ENCODE measurements at places on chromosomes 1 and 21.

GRCh38 chr21:41280115-41280919 lies 36.3 kb upstream of the FAM3B start:
- no peak for DNase-seq

DNA sequence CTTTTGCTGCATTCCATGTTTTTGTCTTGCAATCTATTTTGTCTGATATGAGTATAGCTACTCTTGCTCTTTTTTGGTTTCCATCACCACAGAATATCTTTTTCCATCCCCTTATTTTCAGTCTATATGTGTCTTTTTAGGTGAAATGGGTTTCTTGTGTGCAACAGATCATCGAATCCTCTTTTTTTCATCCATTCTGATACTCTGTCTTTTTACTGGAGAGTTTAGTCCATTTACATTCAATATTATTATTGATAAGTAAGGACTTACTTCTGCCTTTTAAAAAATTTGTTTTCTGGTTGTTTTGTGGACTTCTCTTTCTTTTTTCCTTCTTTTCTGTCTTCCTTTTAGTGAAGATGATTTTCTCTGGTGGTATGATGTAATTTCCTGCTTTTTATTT lies 64.6 kb upstream of the CD55 start:
- no peak for DNase-seq

DNA sequence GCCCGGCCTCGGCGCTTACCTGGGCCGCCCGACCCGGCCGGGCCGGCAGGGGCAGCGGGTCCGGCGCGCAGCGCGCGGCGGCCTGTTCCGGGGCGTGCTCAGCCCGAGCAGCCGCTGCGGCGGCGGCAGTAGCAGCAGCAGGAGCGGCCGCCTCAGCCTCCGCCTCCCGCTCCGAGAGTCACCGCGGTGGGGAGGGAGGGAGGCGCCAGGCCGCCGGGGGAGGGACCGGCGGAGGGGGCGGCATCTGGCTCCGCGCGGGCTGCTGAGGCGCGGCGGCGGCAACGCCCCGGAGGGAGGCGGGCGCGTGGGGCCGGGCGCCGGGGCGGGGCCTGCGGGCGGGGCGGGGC lies at the start of gene CTNNBIP1:
TSS of gene CTNNBIP1 (minus strand) at position 194 of the 347 bp plus-strand sequence. CDS start 38,205 bp downstream, outside the sequence.
- no peak for DNase-seq

DNA sequence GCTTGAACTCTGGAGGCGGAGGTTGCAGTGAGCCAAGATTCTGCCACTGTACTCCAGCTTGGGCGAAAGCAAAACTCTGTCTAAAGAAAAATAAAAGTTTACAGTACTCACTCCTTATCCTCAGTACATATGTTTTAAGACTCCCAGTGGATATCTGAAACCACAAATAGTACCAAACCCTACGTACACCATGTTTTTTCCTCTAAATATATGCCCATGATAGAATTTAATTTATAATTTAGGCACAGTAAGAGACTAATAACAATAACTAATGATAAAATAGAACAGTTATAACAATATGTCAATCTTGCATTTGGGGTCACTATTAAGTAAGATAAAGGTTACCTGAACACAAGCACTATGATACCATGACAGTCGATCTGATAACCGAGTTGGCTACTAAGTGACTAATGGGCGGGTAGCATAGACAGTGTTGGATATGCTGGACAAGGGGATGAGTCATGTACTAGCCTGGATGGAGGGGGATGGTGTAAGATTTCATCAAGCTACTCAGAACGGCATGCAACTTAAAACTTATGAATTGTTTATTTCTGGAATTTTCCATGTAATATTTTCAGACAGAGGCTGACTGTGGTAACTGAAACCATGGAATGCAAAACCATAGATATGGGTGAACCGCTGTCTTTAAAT lies 43.7 kb downstream of the ST7L start:
- no peak for DNase-seq

DNA sequence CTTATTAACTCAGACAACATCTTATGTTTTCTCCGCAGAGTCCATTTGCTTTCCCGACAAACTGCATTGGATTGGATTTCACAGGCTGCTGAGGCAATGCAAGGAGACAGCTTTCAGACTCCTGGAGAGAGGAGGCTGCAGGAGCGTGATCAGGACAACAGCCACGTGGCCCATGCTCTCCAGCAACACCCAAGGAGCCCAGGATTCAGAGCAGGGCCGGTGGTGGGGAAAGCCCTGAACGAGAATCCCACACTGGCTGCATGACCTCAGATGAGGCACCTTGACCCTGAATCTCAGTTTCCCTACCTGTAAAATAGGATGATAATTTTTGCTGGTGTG lies 78.3 kb upstream of the NFASC start:
- DNase-seq = no peak

DNA sequence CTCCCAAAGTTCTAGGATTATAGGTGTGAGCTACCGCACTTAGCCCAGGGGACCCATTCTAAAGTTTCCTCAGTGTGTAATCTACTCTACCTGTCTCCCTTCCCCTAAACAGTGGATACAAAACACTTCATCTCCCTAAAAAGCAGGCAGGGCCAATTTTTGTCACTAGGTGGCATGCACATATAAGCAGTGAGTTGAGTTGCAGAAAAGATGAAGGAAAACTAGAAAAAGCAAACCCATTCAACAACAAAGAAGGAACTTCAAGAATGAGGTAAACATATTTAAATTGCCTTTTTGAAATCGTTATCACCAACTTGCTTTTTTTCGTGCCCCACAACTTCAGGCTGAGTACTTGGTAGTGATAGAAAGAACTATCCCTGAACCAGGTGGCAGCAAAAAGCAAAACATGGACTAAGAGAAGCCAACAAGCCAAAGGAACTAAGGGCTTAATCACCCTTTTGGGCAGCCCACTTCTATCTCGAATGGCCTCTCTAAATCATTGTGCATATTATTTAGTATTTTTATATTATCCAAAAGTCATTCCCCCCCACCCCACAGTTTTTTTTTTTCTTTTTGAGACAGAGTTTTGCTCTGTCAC lies 19.7 kb upstream of the ALDH9A1 start:
- no peak for DNase-seq

DNA sequence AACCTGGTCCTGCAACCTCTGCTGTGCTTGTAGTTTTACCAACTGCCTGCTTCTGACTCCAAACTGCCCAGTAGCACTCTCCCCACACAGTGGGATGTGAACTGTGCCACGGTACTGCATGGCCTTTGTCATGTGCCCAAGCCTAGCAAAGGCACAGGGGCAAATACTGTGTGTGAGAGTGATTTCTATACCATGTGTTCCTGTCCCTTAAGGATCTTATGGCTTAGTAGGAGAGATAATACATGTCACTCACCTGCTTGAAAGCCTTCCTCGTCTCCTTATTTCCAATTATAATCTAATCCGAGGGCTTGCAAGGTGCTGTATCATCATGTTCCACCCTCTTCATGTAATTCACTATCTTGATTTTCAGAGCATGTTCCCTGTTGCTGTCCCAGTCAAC lies 51.3 kb downstream of the UBE4B start:
- no peak for DNase-seq

DNA sequence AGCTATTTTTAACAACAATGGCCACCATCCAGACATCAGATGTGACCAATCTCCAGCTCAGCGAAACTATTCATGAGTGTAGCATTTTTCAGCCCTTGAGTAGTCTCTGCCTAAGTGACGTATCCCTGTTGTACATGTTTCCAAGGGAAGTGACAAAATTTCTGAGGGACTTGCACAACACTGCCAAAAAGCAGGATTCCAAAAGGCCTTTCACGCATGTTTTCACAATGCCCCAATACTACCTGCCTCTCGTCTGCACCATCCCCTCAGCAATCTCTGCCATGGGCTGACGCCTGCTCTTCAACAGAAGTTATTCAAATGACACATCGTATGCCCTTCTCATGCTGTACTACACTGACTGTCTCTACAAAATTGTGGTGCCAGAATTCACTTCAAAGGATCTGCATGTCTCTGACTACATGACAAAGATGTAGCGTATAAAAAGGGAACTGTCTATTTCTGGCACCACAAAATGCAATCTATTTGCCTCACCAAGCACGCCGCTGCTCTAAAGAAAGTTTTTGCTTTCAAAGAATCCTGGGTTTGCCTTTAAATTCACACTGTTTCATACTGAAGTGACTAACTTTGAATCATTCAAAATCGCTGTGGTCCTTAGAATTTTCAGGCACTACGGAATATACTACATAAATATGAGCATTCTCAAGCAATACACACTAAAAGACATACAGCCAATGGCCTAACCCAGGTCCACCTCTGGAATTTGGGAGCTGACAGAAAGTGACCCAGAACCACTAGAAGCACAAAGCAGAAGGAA lies 32.9 kb downstream of the JAK1 start:
- no peak for DNase-seq

DNA sequence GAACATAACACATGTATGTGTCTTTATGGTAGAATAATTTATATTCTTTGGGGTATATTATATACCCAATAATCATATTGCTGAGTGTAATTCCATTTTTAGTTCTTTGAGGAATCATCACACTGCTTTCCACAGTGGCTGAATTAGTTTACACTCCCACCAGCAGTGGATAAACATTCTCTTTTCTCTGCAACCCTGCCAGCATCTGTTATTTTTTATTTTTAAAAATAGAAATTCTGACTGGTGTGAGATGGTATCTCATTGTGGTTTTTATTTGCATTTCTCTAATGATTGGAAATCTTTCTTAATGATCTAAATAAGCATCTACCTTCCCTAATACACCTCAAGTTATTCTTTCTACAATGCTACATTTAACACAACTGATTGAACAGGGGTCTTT lies 346.2 kb upstream of the LYPLAL1 start:
- DNase-seq = no peak

GRCh38 chr1:24091971-24092482 lies 19.9 kb downstream of the MYOM3 start:
- DNase-seq = peak; percentile 21

- peak; percentile 54 for DNase-seq
Measured at GRCh38 chr1:25099343-25099951, 132.9 kb downstream of the SYF2 start.

DNA sequence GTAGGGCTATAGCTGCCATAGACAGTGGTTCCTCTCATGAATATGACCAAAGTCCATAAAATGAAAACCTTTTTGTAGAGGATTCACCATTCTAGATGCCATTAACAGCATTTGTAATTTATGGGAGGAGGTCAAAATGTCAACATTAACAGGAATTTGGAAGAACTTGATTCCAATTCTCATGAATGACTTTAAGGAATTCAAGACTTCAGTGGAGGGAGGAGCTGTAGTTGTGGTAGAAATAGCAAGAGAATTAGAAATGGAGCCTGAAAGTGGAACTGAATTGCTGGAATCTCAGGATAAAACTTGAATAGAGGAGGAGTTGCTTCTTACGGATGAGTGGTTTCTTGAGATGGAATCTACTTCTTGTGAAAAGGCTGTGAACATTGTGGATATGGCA lies 65.4 kb upstream of the ESRRG start:
- no peak for DNase-seq

DNA sequence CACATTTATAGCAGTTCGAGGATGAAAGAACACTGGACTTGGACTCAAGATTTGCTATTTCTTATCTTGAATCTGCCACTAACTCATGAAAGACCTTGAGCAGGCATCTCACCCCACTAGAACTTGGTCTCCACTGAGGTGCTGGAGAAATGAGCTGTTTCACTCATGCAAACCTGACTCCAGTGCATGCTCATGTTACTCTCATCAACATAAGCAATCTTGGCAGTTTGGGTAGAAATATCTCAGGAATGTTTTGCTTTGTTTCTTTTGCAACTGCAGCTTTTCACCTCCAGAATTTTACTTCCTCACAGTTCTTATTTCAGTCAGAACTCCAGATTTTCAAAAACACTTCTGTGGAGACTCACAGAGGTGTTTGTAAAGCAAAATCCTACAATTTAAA lies 46.2 kb upstream of the DAB1 start:
- no peak for DNase-seq

GRCh38 chr1:180157108-180157507 lies 2.4 kb downstream of the QSOX1 start:
- no peak for DNase-seq

- DNase-seq = no peak
Measured at GRCh38 chr1:110616587-110616986, 10.4 kb upstream of the KCNA2 start.

GRCh38 chr21:44480200-44481053 lies 25.1 kb downstream of the LRRC3 start:
- DNase-seq = no peak

GRCh38 chr1:218686258-218686657 lies 341.1 kb downstream of the TGFB2 start:
- no peak for DNase-seq

DNA sequence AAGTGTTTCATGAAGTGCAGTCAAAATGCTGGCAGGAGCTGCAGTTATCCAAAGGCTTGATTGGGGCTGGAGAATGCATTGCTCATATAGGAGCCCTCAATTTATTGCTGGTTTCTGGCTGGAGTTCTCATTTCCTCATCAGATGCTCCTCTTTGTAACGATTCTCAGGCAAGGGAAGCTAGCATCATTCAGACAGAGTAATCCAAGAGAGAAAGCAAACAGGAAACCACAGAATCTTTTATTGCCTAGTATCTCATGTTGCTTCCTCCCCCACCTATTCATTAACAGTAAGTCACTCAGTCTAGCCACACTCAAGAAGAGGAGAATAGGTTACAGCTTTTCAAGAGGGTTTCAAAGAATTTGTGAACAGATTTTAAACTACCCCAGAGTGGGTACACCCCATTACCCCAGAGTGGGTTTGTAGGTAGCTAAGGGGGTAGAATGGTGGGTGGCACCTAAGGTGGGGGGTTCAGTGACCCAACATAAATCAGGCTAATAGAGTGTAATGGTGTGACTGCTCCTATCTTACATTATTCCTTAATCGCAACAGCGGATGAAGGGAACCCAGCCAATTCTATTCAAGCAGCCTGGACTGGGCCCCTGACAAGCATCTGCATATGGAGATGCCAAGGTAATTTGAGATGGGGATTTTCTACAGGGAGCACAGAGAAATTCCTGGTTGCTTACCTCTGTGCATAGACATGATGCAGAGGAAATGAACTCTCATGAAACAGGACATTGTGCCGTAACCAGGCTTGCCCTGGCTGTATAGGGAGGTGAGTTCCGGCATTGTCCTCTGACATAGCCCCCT lies 67.1 kb downstream of the KCNJ15 start:
- DNase-seq = no peak

DNA sequence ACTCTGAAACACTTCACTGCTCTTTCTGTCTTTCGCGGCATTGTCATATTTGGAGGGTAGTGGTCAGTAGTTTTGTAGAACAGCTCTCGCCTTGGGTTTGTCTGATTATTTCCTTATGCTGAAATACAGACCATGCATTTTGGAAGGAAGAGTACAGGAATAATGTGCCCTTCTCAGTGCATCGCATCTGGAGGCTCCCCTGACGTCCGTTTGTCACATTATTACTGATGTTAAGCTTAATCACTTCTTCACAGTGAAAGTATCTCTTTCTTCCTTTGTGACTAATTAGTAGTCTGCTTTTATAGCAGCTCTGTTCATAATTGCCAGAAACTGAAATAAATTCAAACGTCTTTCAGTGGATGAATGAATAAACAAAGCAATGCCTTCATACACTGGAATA lies 85.7 kb upstream of the CXADR start:
- DNase-seq = no peak

DNA sequence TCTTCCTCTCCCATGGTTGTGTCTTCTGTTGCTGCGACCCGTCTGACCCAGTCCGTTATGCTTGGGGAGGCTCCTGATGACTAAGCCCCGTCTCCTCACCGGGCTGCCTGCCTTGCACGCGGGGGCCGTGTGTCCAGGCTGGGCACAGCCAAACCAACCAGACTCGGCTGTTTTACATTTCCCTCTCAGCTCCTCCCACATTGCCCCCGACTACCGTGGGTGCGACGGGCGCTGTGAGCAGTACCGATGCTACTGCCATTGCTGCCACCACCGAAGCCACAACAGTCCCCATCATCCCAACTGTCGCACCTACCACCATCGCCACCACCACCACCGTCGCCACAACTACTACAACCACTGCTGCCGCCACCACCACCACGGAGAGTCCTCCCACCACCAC lies 46.0 kb upstream of the CNTN2 start:
- DNase-seq = no peak
